ENCODE measurements at places on chromosomes 1 and 21.
A peak's percentile ranks its signal among the peaks of the same experiment; 100 is the strongest.

- no peak for DNase-seq
Measured at GRCh38 chr1:61130338-61131000, 48.1 kb downstream of the NFIA start.

- no peak for DNase-seq
Measured at GRCh38 chr1:57163325-57163724, 197.5 kb upstream of the C8B start.

- no peak for DNase-seq
Measured at GRCh38 chr21:15753741-15754140, 24.0 kb downstream of the USP25 start.

- DNase-seq, result no peak
Measured at GRCh38 chr1:40706626-40707025, 15.1 kb downstream of the NFYC start.

DNA sequence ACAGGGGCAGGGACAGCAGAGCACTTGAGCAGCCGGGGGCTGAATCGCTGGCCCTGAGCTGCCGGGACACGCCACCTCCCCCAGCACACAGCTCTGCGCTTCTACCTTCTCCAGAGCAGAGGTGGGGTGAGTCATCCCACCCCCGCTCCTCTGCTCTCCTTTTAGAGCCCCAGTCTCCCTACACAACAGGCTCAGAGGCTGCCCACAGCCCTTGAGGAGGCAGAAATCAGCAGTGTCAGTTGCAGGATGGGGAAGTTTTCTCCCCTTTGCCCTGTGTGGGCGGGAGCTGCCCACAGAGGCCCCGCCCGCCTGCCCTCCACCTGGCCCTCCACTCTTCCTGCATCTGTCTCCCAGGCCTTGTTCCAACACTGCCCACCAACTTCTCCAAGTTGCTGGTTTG, 94.6 kb downstream of the STUM start:
- no peak for DNase-seq

DNA sequence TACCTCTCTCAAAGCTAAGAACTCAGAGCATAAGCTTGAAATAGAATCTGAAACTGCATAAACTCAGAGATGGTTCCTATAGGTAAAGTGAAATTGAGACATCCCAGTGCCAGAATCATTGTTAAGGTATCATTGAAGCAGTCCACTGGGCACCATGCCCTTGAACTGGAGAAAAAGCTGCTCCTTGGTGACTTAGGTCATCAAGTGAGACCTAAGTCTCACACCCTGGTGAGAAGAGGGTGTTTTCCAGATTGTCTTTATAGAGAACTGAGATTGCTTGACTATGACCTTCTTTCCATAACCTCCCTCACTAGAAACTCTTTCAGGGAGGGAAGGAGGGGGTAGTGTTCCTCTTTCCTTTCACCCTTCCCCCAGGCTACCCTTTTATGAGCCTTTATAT, 9.4 kb upstream of the ATP6V1G3 start:
- DNase-seq, result no peak

GRCh38 chr21:41966041-41966833, 12.4 kb upstream of the C2CD2 start:
- DNase-seq, result no peak

DNA sequence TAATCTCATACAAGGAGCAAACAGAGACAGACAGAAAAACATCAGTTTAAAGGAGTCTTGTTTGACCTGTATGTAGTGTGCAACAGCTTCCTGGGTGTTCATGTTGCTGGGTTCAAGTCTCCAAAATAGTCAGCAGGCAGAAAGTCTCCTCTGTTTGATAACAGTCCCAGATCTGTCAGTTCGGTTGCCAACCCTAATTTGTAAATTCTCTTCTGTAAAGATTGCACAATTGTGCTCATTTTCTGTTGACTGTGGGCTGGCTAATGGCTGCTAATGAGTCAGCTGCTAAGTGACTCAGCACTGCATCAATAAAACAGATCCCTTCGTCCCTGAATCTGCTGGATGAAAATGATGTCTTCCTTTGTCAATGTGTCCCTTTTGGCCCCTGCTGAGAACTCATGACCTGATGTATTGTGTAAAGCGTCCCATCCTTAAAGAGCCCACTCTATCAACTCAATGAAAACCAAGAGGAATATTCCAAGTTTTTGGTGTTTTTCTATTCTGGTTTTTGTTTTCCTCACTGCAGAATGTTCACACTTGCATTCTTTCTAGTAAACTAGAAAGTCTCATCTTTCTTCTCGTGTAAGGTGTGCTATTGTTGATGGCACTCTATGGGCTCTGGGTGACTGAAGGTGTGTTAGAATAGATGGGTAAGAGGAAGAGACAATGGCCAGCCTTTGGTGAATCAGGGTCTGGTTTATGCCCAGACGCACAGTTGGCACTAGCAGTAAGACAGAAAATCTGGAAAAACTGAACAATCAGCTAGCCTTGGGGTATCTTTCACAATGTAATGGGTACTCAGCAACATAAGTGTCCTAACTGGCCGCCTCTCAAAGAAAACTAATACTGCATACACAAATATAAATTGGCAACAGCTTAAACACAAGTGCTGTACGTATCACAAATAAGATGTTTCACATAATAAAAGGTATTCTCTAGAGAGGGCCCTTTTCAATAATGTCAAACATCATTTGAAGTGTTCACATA, 75.1 kb upstream of the SIPA1L2 start:
- DNase-seq, result peak; percentile 78

DNA sequence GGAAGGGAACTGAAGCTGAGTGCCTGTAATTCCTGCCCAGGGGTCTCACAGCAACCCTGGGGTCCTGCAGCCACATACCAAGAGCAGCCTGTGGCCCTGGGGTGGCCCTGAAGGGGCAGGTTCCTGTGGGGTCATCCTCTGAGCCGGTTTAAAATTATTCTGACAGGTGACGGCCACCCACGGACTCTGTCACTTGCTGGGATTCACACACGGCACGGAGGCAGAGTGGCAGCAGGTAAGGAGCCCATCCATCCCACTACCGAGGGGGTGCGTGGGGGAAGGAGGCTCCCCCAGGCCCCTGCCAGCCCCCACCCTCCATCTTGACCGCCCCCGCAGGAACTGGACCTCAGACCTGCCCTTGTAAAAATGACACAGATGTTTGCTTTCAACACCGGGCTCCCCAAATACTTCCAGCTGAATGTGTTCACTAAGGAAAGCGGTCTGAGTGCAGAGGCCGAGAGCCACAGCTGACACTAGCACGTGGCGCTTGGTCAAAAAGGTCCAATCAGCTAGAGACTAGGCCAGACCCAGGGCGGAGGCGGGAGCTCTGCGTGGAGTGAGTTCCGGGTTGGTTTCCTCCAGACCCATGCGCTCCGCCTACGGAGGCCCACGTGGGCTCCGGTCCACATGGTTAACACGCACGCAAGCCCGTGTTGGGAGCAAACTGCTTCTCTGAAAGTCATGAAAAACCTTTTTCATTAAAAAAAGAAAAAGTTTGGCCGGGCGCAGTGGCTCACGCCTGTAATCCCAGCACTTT, 10.0 kb downstream of the YBEY start:
- DNase-seq, result no peak

GRCh38 chr1:59316497-59317128, 19.7 kb downstream of the FGGY start:
- DNase-seq, result no peak

GRCh38 chr1:218739426-218739825, 394.3 kb downstream of the TGFB2 start:
- DNase-seq, result no peak

GRCh38 chr21:42545745-42546144, 32.1 kb downstream of the SLC37A1 start:
- DNase-seq, result no peak

DNA sequence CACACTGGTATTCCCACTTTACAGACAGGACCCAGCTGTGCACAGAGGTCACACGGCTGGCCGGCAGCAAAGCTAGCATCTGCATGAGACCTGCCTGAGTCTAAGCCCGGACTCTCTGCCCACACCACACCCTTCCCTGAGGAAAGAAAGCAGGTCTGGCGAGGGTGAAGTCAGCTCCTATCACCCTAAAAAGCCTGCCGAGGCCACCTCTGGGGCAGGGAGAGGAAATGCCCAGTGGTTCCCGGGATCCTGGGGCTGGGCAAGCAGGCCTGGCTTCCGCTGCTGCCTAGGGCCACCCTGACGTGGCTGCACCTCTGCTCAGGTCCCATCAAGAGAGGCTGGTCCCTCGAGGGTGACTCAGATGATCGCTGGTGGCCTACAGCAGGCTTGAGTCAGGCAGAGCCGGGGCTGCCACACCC, 42.2 kb downstream of the RAP1GAP start:
- DNase-seq, result no peak

DNA sequence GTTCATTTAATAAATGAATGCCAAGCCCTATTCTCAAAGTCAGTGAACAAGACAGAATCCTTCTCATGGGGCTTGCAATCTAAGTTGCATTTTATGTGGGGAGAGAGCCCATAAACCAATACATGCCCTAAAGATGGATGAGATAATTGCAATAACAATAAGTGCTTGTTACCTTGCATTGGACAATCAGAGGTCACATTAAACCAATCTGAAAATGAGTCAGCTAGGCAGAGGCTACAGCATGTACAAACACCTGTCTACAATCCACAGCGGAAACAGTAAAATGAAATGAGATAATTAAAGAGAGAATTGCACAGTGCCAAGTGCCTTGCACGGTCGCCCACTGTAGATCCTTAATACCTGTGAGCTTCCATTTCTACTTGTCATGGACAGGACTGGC, 7.4 kb upstream of the IGFN1 start:
- no peak for DNase-seq

GRCh38 chr1:1599030-1599934, 653 bp downstream of the FNDC10 start:
- no peak for DNase-seq

GRCh38 chr1:244354810-244355278, 96.9 kb downstream of the ADSS2 start:
- no peak for DNase-seq

- no peak for DNase-seq
Measured at GRCh38 chr1:235156740-235157139, 4.3 kb downstream of the RBM34 start.

DNA sequence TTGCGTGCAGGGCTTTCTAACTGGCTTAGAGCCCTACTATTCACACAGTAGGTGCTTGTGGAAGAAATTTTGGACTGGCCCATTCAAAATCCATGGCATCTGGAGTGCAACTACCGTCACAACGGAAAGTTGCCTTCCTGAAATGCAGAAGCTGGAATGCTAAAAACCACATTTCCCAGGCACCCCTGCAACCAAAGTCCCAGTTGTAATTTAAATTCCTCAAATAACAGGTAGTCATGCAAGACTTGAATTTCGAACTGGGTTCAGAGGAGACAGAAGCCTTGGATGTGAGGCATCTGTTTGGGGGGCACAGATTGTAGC, 186.7 kb downstream of the TOMM20 start:
- no peak for DNase-seq

DNA sequence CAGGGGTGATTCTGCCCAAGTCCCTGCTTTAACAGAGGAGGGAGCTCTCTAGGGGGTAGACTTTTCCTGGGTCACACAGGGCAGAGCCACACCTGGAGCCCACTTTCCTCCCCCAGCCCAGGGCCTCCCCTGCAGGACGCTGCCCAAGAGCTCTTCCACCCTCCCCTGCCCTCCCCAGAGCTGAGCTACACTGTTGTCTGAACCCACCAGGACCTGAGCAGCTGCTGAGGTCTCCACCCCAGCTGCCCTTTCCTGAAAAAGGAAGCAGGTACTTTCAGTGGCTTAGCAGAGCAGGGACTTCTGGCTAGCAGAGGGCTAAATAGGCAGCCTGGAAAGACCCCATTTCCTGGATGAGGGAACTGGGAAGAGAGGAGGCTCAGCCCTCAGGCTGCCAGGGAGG, 169.3 kb upstream of the ETV3 start:
- DNase-seq, result no peak

- DNase-seq, result no peak
Measured at GRCh38 chr1:218301217-218301616, 16.1 kb downstream of the RRP15 start.

DNA sequence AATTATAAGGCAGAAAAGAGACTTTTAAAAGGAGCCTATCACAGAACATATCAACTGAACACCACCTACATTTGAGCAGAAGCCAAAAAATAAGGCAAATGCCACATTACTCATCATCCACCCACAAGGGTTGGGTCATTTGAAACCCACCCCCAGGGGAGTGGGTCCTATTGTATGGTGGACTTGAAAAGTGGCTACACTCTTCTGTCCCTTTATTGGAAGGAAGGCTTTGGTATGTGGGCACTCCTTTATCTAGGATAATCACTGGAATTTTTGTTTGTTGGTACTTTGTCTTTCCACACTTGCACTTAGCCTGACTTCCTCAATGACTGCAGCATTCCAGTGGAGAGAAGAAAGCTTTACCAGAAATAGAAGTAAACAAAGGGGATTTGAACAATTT, 157.2 kb upstream of the COL11A1 start:
- DNase-seq, result no peak

- no peak for DNase-seq
Measured at GRCh38 chr1:3911981-3912808, 12.1 kb upstream of the C1orf174 start.

DNA sequence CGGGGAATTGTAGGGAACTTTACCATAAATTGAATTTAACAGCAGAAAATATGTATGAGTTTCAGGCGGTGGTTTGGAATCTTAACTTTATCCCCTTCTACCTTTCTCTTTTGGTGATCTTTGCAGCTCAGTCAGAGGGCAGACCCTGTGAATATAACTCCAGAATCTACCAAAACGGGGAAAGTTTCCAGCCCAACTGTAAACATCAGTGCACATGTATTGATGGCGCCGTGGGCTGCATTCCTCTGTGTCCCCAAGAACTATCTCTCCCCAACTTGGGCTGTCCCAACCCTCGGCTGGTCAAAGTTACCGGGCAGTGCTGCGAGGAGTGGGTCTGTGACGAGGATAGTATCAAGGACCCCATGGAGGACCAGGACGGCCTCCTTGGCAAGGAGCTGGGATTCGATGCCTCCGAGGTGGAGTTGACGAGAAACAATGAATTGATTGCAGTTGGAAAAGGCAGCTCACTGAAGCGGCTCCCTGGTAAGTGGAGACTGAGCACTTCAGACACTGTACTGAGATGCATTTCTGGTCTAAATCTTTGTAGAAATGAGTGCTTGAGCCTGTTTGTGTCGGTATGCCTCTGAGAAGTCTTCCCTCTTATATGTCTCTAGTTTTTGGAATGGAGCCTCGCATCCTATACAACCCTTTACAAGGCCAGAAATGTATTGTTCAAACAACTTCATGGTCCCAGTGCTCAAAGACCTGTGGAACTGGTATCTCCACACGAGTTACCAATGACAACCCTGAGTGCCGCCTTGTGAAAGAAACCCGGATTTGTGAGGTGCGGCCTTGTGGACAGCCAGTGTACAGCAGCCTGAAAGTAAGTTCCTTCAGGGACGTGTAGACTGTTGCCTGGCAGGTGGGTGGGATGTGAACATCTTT, 1.5 kb downstream of the CCN1 start:
- DNase-seq, result peak; percentile 88

GRCh38 chr21:22842875-22843274, 1844.7 kb downstream of the NCAM2 start:
- no peak for DNase-seq
